ENCODE measurements at places on chromosomes 16 and 17.

DNA sequence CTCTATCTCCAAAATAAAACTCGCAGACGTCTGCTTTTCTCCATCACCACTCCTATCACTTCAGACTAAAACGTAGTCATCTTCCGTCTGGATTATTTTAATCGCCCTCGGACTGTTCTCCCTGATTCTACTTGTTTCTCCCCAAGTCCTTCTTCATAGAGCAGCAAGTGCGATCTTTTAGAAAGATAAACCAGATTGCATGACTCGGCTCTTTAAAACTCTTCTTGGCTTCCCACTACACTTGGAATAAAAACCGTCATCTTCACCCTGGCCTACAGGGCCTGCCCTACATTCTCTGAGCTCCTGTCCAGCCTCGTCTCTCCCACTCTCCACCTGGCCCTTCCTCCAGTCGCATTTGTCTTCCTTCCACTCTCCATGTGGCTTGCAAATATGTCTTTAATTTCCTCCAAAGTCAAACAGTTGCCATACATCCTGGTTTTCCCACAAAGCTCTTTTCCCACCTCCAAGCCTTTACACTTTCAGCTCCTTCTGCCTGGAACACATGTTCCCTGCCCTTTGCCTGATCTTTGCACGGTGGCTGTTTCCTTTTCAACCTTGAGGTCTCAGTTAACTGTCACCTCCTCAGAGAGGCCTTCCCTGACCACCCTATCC, 70.5 kb upstream of the DHX40 start:
- DNase-seq, result no peak

DNA sequence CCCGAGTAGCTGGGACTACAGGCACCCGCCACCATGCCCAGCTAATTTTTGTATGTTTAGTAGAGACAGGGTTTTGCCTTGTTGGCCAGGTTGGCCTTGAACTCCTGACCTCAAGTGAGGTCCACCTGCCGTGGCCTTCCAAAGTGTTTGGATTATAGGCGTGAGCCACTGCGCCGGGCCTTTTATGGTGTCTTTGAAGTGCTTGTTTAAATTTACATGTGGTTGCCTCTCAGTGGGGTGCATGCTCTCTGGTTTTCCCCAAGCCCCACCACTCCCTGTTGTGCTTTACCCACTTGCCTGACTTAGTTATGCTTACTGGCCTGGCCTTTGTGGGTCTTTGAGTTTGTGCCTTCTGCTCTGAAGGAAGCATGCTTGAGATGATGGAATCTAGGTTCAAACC, 132.0 kb downstream of the PRKCB start:
- DNase-seq, result no peak

GRCh38 chr16:57112403-57113041, 20.1 kb downstream of the CPNE2 start:
- DNase-seq, result no peak

GRCh38 chr16:68452176-68452575, 3.9 kb upstream of the SMPD3 start:
- DNase-seq, result no peak

DNA sequence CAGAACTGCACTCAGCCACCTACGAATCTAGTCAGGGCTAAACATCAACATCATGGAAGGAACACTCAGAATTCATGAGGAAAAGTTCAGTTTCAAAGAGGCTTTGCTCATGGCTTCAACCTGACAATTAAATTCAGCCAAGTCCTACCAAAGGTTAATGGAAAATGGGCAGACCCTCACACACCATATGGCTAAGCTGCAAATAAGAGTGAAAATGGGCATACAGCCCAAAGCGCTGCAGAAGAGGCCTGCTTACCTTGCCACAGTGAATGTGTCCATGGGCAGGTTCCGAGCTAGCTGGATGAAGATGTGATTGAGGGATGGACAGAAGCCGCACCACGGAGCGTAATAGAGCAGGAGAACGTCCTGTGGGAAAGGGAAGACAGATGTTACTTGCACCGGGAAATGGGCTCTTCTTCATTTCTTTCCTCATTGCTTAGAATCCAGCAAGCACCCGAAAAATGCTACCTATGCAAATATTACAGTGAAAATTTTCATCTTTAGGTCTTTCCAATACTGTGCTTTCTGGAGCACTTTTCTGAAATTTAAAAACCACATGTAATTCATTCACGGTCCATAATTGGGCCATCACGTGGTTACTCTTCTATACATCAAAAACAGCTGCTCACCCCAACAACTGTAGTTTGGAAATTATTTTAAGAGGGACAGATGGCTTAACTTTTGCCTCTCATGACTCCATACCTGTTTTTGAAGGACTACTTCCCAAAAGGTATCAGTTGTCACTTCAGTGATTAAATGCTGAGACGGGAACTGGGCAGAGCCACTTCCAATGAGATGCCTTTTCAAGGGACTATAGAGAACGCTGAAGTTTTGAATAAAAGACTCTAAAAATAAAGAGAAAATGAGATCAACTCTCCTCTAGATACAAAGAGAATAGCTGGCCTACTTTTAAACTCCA, 19.6 kb downstream of the SNN start:
- DNase-seq, result no peak

DNA sequence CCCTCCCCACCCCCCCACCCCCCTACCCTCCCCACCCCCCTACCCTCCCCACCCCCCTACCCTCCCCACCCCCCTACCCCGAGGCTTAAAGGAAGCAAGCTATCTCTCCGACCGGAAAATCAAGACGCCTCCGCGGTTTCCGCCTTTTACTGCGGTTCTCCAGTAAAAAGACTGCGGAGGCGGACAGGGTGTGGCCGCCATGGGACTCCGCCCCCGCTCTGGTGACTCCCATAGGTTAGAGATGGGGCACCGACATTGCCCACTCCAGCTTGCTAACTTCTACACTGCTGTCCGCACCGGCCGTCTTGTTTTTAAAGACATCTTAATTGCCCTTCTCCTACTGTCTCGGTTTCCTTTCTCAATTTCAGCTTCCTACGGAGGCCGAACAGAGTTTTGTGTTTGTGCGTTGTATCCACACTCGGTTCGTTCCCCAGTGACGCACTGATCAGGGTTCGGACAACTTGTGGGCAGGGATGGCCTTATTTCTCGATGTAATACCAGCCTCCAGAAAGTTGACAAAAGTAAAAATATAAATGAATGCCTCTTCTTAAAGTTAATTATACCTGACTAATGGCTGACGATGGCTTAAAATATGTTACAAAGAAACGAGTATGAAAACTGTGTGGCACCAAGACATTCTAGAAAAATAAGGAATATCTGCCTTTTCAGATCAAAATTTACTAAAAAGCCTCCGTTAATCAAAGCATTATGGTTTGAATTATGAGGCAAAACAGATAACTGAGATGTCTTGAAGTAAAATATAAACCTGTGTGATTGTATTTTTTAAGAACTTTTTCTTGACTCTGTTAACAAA, 1.1 kb upstream of the ZNF200 start:
- no peak for DNase-seq

GRCh38 chr17:76996741-76997694, 128.8 kb downstream of the MGAT5B start:
- no peak for DNase-seq

DNA sequence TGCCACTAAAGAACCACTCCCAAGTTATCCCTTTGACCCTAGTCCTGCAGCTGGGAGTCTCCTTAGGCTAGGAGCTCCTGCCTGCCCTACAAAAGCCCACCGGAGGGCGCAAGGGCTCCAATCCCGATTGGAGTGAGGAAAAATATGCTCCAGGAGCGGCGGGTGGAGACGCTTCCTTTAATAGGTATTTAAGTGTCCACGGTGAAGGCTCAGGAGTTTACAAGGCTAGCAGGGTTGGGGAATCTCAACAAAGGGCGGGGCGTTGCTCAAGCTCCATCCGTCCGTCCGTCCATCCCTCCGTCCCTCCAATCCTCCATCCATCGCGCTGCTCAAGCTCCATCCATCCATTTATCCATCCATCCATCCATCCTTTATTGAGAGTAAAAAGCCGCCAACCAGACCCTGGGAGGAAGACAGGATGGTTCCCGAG, 556 bp upstream of the SPNS1 start:
- DNase-seq, result peak; percentile 64

GRCh38 chr17:38898291-38898679, 27.1 kb upstream of the LASP1NB start:
- no peak for DNase-seq

DNA sequence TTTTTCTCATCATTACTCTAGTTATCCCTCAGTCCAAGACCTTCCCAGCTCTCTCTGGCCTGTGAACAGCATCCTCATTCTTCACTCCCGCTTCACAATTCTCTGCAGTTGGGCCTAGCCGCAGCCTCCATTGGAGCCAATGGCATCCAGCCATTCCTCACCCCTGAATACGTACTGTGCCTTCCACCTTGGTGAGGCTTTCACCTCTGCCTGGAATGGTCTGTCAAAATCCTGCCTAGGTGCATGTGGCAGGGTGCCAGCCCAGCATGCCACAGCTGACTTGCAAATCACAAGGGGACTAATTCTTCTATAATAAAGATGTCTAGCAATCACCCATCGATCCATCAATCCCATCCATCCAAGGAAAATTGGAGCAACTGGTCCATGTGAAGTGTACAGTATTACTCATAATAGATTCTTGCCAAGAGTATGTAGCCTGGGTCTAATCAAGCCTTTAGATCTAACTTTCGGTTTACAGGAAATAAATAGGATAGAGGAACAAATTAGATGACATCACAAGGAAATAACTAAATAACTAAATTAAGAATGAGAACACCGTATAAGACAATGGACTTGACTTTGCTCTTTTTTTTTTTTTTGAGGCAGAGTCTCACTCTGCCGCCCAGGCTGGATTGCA, 5.1 kb upstream of the CX3CL1 start:
- no peak for DNase-seq

DNA sequence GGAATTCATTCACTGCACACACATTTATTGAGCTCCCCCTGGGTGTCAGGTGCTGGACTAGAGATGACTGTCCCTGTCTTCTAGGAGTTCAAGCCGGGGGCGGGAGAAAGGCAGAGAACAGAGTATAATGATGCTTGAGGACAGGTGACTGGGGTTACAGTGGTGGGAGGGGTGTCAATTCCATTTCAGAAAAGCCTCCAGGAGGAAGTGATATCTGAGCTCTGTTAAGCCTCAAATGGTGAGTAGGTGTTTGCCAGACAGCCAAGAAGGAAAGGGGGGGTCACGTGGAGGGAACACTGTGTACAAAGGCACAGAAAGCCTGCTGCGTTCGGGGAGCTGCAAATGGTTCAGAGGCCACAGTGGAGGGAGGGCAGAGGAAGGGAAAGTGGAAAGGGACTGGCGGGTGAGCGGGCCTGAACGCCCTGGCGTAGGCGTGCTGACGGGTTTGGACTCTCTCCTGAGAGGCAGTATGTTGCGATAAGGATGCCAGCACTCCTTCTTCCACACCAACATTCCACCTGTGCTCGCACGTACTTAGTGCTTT, 9.7 kb upstream of the NXPH3 start:
- no peak for DNase-seq

- no peak for DNase-seq
Observed at GRCh38 chr17:67032382-67032781, 12.0 kb upstream of the CACNG1 start.

DNA sequence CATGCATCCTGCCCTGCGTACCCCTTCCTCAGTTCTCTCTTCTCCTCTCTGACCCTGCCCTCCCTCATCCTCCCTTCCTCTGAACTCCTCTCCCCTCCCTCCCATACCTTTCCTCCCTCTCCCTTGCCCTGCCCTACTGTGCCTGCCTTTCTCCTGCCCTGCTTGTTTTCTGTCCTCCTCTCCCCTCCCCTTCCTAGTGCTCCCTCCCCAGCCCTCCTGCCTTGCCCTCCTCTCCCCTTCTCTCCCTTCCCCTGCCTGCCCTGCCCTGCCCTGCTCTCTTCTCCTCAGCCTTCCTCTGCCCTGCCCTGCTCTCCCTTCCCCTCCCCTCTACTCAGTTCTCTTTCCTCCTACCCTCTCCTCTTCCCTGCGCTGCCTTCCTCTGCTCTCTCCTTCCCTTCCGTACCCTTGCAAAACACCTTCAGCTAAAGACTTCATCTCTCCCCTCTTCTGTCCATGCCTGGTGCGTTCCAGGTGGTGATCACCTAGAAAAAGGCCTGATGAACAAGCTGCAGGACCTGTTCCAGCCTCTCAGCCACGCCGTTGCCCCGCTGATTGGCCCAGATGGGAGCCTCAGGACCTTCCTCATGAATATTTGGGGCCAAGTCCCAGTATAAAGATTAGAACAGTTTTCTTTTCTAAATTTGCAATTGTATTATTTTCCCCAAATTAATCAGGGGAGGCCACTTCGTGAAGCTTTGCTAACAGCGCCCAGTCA, 290.5 kb downstream of the CPPED1 start:
- DNase-seq, result no peak

GRCh38 chr16:85166699-85167588, 54.7 kb upstream of the CIBAR2 start:
- DNase-seq, result no peak

- DNase-seq, result no peak
Observed at GRCh38 chr16:66859397-66860068, 15.3 kb downstream of the CA7 start.

DNA sequence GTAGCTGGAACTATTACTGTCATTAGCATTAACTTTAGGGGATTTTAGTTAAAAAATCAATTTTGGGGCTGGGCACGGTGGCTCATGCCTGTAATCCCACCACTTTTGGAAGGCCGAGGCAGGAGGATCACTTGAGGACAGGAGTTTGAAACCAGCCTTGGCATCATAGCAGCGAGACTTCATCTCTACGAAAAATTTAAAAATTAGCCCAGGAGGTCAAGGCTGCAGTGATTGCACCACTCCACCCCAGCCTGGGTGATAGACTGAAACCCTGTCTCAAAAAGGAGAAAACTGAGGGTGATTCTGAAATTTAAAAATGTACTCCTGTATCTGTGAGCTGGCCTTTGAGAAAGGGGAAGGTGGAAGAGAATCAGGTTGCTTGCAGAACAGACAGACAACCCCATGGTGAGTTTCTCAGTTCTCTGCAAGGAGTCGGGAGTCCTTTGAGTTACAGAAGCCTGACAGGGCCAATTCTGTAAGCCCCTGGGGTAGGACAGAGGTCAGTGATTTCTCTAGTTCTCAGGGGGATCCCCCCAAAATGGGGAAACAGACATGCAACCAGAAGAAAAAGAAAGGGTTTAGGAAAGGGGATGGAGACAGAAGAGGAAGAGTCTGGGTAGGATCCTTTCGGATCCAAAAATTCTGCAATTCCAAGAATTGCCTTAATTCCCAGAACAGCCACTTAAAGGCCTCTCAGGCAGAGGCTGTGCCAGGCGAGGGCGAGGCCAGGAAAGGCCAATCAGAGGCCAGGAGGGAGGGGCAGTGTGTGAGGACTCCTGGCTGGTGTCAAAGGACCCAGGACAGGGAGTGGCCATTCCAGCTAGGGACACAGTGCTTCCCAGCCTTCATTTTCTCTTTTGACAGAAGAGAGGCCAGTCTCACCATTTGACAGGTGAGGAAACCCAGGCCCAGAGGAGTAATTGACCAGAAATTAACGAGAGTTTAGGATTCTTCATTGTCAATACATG, 6.7 kb downstream of the NUPR1 start:
- DNase-seq, result no peak

DNA sequence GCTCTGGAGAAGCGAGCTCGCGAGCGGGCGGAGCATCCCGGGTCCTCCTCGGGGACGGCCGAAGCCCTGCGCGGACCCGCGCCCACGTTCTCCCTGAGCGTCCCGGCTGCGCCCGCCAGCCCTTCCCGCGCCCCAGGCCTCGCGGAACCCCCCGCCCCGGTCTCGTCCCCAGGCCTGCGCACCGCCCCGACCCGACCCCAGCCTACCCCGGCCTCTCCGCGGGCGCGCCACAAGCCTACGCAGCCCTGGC, 159 bp downstream of the USP36 start:
- DNase-seq, result no peak

Data from globus pallidus (tissue), 1 donor.